ENCODE measurements at places on chromosomes 13 and 19.

GRCh38 chr19:38340927-38341326 lies 5.3 kb downstream of the CATSPERG start:
- DNase-seq: no peak

DNA sequence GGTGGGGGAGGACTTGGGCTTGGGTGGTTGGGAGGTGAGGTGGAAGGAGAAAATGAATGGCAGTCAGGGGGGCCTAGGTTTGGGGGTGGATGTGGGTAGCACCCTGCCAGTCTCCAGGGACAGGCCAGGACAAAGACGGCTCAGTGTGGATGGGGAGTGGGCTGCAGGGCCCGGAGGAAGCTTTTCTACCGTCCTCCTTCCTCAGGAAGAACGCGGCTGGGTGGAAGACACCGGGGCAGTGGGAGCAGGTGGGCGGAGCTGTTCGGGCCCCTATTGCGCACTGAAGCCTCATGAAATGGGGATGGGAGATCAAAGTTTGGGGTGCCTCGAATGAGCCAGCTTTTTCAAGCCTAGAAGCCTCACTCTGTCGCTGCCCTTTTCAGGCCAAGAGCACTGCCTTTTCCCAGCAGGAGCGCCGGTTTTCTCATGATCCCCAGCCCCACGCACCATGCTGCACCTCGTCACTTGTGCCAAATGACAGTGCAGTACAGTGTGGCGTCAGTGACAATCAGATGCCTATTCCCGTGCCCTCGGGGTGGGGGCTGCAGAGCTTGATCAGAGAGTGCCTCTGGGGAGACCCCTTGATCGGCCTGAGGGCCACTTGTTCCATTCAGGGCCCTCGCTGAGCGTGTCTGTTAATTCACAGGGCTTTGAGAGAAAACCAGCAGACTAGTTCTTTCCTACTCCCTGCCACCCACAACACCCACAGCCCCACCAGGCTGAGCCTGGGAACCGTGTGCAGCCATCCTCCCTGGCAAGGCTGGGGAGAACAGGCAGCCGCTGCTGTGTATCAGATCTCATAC lies 1.5 kb downstream of the CALM3 start:
- no peak for DNase-seq

- no peak for DNase-seq
Observed at GRCh38 chr13:27375686-27376326, 48.6 kb upstream of the GTF3A start.

DNA sequence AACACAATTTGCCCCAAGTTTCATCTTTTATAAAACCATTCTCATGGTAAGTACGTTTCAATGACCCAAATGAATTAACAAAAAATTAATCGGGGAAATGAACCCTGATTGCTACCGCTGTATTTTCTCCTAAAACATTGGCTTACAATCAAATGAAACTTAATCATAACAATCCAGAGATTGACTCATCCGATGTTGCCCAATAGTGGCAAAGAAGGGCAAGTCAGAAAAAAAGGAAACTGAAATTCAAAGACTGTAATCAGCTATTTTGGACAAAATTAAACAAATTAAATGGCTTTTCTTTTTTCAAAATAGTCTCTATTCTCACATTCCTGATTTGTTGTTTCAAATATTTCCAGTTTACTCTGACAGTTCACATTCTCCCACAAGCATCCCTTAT lies 3.9 kb upstream of the ACOD1 start:
- DNase-seq: no peak

DNA sequence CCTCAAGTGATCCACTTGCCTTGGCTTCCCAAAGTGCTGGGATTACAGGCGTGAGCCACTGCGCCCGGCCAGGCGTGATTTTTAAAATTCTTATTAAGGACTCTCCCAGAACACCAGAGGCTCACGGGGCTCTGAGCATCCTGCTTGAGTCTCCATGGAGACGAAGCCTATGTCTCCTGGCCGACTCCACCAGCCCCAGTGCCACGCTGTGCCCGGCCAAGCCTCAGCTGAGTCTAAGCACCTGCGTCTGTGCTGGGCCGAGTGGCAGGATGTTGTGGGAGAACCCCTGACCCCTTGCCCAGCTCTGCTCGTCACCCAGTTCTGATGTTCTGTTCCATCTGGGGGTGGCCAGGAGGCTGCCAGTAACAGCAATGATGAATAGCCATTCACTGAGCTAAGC lies 3.9 kb upstream of the CELF5 start:
- no peak for DNase-seq

DNA sequence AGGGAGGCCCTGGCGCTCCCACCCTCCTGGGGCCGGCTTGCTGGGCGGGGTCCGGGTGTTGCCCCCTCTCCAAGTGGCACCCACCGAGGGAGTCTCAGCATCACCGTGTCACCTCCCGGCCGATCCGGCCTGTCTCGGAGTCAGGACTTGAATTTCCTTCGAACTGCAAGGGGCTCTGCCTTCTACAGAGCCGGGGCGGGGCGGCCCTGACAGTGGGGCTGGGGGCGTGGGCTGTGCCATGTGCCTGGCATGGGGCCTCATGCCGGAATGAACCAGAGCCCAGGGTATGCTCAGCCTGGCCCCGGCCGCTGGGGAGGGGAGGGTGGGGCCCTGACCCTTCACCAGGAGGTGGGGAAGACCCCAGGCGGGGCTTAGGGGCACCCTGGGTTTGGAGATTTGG lies 47.0 kb upstream of the TCF3 start:
- DNase-seq: no peak

DNA sequence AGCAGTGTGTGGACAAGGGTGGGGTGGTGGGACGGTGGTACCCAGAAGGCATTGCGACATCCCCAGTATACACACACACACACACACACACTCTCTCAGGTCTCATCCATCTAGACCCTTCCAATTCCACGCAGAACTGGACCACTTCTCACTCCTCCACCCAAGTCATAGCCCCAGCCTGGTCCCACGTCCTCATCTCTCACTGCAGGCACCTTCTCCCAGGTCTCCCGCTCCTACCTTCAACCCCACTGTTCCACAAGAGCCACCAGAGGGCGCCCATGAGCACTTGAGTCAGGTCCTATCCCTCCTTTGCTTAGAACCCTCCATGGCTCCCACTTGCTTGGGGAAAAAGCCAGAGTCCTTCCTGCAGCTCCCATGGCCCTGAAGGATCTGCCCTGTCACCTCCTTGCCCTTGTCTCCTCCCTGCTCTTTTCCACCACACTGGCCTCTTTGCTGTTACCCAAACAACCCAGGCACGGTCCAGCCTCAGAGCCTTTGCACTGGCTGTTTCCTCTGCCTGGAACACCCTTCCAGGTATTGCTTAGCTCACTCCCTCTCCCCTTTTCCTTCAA lies 62.6 kb downstream of the IER2 start:
- DNase-seq: no peak

DNA sequence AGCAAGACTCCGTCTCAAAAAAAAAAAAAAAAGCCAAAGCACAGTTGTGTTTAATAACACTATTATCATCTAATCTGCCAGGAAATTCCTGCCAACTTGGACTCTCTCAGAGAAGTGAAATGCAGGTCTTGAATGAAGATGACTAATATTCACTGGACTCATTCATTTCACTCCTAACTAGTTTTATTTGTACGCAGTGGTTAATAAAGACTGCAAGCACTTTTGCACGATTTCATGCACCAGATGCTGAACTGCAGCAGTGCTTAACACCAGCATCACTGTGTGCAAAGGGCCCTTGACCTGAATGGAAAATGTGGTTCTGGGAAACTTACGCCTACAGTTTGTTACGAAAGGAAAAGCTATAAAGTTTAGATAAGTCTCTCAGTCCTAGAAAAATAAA lies 63.3 kb downstream of the DHRS12 start:
- peak; percentile 77 for DNase-seq

DNA sequence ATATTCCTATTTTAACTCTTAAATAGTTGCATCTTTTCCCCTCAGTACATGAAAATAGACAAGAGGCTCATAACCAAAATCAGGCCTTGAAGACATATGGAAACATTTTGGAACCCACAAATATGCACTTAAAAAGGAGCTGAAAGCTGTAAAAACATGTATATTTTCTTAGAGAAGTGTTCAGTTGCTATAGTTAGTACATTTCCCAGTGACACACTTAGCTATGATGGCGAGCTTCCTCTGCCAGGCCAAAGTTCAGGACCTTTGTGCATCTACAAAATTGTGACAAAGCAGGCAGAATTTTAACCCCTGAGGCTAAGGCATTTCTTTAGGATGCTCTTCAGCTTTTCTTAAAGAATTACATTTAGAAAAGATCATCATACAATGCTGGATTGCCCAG lies 54.5 kb downstream of the RCBTB2 start:
- DNase-seq: peak; percentile 24

DNA sequence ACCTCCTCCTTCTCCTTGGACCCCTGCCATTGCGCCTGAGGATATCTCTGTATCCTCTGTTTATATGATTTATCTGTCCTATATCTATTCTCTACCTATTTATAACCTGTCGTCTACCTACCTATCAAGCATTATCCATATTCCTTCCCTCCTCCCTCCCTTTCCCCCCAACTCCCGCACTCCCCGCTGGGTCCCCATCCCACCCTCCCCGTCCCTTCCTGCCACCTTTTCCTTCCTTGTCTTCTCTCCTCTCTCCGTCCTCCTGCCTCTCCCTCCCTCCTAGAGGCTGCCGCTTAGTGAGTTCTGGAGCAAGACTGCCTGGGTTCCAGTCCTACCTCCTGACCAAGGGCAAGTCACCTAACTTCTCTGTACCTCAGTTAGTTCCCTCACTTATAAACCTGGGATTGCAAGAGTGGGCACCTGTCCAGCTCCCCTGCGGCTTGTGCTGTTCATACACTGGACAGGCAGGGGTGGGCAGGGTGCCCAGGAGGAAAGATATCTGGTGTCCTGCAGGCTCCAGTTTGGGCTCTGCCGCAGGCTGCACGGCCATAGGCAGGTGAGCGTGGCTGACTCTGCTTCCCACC lies 16.1 kb downstream of the TTYH1 start:
- DNase-seq: no peak

DNA sequence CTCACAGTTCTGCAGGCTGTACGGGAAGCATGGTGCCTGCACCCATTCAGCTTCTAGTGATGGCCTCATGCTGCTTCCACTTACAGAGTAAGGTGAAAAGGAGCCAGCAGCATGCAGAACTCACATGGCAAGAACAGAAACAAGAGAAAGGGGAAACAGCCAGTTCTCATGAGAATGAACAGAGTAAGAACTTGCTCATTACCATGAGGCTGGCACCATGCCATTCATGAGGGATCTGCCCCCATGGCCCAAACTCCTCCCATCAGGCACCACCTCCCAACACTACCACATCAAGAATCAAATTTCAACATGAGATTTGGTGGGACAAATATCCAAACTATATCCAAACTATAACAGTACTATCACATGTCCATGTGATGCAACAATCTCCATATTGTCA lies 72.1 kb downstream of the KATNAL1 start:
- no peak for DNase-seq

- no peak for DNase-seq
Observed at GRCh38 chr19:47414469-47414868, 4.9 kb downstream of the MEIS3 start.

DNA sequence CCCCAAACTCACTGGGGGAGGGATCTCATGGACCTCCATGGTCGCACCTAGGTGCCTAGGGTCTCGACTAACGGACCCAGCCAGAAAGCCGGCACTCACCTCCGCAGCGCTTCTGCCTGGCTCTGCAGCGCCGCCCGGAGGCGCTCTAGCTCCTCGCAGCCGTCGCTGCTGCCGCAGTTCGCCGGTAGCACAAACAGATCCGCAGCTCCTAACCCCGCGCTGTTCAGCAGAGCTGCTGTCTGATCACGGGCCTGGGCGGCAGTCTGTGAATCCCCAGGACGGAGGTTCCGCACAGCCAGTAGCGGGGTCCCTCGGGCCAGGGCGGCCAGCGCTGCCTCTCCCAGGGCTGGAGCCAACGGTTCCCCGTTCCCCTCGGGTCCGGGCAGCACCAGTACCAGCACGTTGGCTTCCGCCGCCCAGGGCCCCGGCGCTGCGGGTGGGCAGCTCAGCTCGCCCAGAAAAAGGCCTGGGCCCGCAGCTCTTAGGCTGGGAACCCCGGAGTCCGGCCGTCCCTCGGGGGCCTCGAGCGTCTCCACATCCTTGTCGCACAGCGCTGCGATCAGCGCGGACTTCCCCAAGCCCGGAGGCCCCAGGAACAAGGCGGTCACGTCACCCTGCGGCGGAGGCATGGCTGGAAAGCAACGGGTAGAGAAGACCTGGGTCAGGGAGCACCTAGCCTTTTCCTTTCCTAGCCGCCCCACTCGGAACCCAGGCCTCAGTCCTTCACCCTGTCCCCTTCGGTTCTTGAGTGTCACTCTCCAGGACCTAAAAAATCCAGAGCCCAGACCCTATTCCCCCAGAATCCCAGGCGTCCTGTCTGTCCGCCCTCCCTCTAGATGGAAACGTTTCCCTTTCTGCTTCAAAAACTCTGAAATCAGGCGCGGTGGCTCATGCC lies 977 bp downstream of the IRGQ start:
- DNase-seq: no peak

DNA sequence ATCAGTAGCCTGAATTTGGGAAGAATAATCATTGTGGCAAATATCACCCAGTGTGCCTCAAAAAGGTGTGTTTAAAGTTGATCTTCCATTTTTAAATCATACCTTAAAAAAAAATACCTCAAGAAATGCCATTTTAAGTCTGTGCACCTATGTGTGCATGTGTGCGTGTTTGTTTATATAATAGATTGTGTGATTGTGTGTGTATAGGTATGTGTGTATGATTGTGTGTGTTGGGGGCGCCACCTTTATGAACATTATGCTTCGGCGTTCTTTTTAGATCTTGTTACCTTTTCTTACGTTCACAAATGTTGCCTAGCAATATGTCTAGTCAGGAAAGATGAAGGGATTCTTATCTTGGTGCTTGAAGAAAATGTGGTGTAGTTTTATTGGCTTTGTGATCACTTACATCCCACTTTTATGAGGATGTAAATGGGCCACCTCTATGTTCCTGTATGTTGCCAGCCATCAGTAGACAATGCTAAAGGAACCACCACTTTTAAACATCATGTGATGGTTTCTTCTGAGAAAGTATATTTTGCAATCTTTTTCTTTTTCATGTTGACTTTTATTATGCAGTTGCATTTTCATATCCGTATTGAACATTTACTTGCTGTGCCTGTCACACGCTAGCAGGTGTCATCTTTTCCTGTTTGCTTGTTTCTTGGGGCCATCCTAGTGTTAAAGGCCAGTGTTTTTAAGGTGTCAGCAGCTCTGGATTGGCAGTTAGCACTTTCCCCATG lies 2.2 kb upstream of the IRS2 start:
- no peak for DNase-seq

- no peak for DNase-seq
Observed at GRCh38 chr13:113034451-113035212, 65.6 kb downstream of the MCF2L start.

- no peak for DNase-seq
Observed at GRCh38 chr19:54352546-54352945, 12.2 kb downstream of the LAIR1 start.

- no peak for DNase-seq
Observed at GRCh38 chr13:102405499-102406100, 3.8 kb upstream of the FGF14 start.

GRCh38 chr19:16042533-16043085 lies 33.7 kb upstream of the TPM4 start:
- DNase-seq: no peak

Measured in AG09309 (cell line).